GM19239 (cell line): ENCODE measurements at places on chromosomes 2 and 18.

GRCh38 chr2:85011098-85011497, 40.1 kb downstream of the KCMF1 start:
- no peak for DNase-seq

DNA sequence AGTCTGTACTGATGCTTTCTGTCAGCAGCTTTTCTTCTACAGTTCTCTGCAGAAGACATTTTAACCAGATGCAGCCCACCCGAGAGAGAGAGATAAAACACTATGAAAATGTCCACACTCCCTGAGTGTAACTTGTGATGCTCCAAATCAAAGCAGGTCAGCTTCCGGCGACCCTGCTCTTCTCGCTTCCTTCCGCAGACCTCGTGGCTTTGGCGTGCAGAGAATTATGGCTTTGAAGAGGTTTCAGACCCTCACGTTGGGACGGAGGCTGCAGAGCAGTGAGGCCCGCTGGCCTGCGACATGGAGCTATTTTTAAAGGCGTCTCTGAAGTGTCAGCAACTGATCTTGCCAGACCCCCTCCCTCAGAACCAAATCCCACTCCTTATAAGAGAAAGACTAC, 41.8 kb downstream of the TMEM163 start:
- no peak for DNase-seq

DNA sequence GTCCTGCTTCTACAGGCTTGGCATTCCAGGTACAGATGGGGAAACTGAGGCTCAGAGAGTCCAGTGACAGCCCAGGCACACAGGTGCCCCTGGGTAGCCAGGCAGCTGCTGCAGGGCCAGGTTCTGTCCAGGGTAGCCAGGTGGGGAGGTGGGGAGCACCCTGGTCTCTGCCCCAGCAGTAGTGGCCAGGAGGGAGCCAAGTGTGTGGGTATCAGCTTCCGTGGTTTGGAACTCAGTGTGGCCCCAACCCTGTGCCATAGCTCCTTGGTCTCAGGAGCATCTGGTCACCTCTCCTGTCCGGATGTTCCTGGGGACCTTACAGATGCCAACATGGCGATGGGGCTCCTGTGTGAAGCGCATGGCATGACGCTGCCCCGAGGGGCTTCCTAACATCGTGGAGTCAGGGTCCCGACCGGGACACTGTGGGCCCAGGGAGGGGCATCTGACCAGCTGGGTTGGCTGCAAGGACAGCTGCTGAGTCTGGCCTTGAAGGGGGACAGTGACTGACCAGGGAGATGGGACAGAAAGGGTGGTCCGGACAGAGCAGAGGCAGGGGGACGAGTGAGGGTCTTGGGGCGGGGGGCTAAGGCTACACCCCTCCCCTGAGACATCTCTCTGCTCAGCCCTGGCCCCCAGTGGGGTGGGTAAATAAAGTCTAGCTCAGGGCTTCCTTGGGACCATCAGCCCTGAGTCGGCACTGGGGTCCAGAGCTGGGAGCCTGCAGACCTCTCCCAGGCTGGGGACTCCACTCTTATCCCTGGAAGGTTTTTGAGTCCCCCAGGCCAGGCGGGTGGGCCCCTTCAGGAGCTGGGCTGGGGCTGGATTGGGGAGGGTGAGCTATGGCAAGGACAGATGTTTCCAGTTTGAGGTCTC, 76.0 kb upstream of the SMAD7 start:
- no peak for DNase-seq

DNA sequence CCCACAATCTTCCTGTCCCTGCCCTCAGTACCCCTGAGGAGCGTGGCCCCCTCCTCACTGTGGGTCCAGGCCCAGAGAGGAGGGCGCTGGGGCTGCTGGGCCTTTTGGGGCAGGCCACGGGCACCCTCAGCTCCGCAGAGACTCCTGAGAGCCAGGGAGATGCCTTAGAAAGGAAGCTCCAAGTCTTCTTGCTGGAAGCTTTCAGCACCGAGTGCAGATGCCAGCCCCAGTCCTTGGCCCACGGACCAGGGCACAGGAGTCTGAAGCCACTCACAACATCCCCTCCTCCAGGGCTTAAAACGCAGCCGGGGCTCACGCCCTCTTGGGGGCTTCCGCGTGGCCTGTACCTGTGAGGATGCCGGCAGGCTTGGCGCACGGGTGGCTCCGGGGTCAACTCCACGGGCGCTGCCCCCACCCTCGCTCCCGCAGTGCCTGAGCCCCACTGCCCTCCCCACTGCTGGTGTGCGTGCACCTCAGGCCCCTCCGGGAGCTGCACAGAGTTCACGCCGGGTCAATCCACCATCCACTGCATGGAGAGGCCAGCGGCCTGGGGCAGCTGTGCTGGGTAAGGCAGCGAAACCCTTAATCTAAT, 72.1 kb upstream of the CTDP1 start:
- DNase-seq: no peak

GRCh38 chr2:215760557-215760956, 252.8 kb downstream of the MREG start:
- DNase-seq: no peak
